ENCODE measurements at places on chromosomes 2 and 18.

GRCh38 chr2:63484481-63484880 is 103.8 kb downstream of the WDPCP start:
- no peak for DNase-seq

DNA sequence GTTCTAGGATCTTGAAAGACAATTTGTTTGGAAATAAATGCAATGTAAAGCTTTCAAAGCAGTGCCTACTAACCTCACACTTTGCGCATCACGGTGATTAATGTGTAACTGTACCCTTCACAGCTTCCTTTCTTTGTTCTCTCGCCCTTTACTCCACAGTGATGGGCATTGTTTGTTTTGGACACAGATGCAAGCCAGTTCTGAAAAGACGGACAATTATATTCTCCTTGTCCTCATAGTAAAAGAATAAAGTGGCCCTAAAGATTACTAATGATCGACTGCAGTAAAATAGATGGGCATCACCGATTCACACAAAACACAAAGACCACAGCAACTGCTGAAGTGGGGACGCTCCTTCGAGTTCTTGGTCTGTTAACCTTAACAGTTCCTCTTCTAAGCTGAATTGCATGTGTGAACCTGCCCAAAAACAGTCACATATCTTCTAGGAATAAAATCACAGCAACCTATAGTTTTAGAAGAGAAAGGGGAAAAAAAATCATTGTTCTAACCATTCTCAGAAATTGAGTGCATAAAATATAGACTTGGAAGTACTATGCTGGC is 7.7 kb downstream of the L3MBTL4 start:
- DNase-seq = no peak

GRCh38 chr2:175463589-175464310 is 282.2 kb upstream of the ATP5MC3 start:
- no peak for DNase-seq

- DNase-seq = no peak
These were observed 34.1 kb downstream of the CCBE1 start for GRCh38 chr18:59663096-59663495.

GRCh38 chr2:232592772-232593395 is 40.5 kb upstream of the EFHD1 start:
- DNase-seq = no peak

- DNase-seq = no peak
These were observed 1.1 kb downstream of the FSHR start for GRCh38 chr2:49153252-49153651.

GRCh38 chr2:6952101-6952500 is 34.9 kb downstream of the RNF144A start:
- no peak for DNase-seq

DNA sequence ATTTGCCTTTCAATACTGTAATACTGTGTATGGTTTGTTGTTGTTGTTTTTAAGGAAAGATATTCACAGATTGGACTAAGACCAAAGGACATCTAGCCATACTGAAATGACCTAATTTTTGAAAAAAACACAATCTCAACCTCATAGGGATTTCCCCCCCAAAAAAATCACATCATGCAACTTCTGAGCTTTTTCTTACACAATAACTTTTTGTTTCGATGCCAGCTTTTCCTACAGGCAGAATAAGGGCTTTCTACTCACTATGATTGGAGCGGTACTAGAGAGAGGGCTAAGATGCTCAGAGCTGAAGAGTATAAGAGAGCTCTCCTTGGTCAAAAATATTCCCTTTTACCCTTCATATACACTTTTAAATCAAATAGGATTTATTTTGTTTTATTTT is 32.4 kb upstream of the SLC3A1 start:
- no peak for DNase-seq

- no peak for DNase-seq
These were observed 39.4 kb upstream of the AGPS start for GRCh38 chr2:177353187-177353478.

DNA sequence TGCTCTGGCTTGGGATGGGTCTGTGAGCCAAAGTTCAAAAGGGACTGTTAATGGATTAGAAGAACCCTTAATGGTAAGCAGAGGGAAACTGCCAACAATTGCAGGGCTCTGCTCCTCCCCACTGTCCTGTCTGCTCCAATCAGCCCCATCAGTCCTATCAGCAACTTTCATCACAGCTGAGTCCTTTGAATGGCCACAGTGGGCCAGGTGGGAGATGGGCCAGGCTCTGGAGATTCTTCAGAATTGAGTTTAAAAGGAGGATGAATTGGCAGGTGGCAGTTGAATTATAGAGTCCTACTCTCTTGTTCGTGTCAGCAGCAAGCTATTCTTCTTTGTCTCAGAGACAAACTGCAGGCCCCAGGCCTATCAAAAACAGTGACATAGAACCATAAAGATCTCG is 573.9 kb downstream of the EPHA4 start:
- no peak for DNase-seq

GRCh38 chr2:64273524-64274398 is 129.5 kb upstream of the PELI1 start:
- peak; percentile 9 for DNase-seq

DNA sequence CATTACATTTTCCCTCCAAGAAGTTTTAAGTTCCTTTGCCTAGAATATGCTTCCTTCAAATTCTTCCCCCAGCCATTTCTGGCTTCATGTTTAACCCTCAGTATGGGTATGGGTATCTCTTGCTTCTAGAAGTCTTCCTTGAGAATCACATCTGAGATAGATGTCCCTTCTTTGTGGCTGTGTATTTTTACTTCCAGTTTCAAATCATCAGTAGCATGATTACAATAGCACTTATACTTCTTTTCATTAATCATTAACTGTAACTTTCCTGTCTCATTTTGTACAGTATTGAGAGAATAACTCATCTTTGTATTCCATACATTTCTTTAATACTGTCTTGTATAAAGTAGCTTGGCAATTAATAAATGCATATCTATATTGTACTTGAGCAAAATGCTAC is 17.3 kb upstream of the PDE1A start:
- no peak for DNase-seq

- no peak for DNase-seq
These were observed 24.5 kb downstream of the SLC66A2 start for GRCh38 chr18:79926715-79927606.

- DNase-seq = no peak
These were observed 56.1 kb downstream of the RHBDD1 start for GRCh38 chr2:226891780-226892590.

- no peak for DNase-seq
These were observed 3.8 kb downstream of the LIPT1 start for GRCh38 chr2:99158599-99158998.

GRCh38 chr2:119366161-119366648 is 429 bp downstream of the C2orf76 start:
- peak; percentile 17 for DNase-seq

GRCh38 chr2:234275515-234275914 is 221.4 kb downstream of the ARL4C start:
- no peak for DNase-seq

DNA sequence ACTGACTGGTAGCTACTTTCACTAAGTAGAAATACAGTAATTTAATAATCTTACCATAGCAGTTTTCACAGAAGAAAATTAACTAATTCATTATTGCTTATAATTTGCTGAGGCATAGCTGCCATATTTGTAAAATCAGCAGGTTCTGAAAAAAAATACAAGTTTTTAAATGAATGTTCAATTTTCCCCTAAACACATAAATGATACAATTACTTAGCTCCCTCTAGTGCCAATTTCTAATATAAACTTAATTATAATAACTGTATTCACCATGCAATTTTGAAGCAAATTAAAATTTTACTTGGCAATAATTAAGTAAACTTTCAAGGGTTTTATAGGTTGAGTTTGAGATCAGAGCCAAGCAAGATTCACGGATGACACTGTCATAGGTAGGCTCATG is 1321.6 kb upstream of the ACVR2A start:
- no peak for DNase-seq

DNA sequence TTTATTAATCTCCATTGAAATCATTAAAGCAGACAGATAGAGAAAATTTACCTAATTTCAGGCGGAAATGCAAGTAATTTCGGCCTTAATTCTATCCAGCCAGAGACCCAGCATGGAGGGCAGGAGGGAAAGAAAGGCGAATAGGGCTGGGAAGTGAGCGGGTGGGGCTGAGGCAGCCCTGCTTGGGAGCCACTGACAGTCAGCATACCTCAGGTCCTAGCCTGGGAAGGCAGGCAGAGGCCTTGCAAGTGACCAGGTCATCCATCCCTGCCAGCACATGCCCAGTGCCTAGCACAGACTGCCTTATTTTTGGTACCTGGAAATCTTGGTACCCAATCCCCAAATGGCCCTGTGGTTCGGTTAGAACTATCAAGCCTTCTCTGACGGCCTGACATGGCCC is 1.5 kb downstream of the GDF7 start:
- DNase-seq = no peak

GRCh38 chr2:121189661-121190381 is 95.2 kb downstream of the TFCP2L1 start:
- no peak for DNase-seq

GRCh38 chr18:61350578-61350977 is 17.3 kb downstream of the CDH20 start:
- no peak for DNase-seq

DNA sequence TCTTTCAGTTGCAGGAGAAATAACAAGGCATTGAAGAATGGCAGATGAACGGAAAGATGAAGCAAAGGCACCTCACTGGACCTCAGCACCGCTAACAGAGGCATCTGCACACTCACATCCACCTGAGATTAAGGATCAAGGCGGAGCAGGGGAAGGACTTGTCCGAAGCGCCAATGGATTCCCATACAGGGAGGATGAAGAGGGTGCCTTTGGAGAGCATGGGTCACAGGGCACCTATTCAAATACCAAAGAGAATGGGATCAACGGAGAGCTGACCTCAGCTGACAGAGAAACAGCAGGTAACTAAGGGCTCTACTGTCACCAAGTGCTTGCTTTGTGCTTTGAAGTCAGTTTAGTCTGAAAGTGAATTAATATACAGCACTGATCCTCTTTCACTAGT is 118.5 kb upstream of the UNC80 start:
- no peak for DNase-seq

GRCh38 chr2:54564439-54564838 is 108.3 kb downstream of the SPTBN1 start:
- DNase-seq = no peak

GRCh38 chr2:30266051-30266621 is 34.8 kb downstream of the LBH start:
- peak; percentile 76 for DNase-seq

DNA sequence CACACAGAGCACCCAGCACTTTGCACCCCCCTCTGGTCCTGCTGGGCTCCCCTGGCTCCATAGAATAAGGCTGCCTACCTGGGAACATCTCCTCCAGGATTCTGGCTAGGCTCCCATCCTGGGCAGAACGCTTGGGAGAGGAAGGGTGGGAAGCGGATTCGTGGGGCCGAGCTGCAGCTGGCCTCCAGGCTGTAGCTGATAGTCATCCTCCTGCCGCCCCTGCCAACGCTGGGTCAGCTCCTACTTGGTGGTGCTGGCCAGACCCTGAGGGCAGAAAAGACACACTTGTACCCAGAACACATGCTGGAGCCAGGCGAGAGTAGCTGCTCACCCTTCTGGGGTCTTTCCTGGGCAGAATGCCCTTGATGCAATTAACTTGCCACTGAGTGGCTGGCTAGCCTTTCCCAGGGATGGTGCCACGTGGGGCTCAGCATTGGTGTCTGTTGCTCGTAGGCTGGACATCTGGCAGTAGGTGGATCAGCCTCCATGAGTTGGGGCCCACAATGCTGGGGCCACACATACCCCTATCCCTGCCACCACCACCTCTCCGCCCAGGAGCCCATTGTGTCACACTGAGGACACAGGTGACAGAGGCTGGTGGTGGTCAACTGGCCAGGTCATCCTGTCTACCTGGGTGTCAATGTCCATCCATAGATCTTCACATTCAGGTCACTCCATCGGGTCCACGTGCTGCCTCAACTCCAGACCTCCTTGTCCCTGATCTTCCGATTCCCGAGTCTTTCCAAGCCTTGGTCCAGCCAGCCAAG is 112.8 kb downstream of the NDUFA10 start:
- DNase-seq = no peak

- DNase-seq = no peak
These were observed 610.9 kb downstream of the LRP1B start for GRCh38 chr2:141519906-141520305.

DNA sequence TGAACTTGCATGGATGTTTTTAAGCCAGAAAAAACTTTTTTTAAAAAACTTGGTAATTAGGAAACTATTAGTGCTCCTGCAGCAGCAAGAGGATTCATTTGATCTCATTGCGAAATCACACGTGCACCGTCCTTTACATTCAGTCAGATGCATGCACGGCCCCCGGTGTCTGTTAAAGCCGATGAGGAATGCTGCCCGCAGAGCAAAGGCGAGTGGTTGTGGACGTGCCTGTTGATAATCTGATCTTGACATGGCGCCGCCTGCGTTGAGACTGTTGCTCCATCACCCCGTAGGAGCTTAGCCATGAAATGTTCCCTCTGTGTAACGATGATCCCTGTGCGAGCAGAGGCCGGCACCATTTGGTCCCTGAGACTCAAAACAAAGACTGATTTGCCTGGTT is 300.0 kb downstream of the GBX2 start:
- no peak for DNase-seq

GRCh38 chr2:191341436-191341835 is 96.2 kb downstream of the MYO1B start:
- no peak for DNase-seq

DNA sequence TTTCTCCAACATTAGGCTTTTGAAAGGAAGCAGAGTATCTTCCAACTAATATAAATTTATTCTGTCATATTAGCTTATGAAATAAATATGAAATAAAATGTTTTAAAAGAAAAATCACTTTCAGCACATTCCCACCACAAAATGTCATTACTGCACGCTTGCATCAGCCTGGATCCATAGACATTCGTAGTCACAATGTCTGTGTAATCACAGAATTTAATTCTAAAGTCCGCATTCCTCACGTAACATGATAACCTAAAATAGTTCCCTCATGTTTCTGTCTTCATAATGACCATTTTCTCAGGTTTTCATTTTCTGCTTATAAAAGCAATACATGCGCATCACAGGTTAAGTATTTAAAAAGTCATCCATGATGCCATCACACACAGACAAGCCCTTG is 47.1 kb downstream of the HDAC4 start:
- DNase-seq = no peak

- DNase-seq = peak; percentile 34
These were observed 45.5 kb upstream of the LDAH start for GRCh38 chr2:20868377-20868776.

GRCh38 chr18:59056706-59057492 is 82.8 kb upstream of the SEC11C start:
- peak; percentile 44 for DNase-seq

DNA sequence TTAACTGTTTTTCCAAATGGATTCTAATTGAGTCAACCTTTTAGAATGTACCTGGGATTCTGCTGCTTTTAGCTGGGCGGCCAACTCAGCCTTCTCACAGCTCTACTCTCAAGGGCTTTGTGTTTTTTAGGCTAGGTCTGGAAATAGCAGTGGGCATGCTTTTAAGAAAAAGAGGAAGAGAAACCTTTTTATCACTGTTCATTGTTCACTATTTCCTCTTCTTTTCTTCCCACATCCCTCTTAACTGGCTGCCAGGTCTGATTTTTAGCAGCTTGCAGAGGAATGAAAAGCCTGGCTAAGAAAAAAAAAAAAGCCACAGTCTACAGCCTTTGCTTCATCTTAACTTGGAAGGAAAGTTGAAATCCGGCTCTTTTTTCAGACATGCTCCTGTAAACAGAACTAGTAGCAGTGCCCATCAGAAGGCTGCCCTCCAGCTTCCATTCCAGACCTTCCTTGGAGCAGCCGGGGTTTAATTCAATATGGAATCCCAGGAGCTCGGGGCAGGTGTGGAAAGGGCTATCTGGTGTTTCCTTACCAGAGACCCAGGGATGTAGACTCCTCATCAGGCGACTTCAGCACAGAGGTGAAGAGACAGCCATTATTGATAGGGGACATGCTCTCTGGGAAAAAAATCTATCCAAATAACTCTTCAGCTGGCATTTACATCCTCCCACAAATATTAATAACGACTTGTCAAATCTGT is 230.7 kb downstream of the MYO3B start:
- DNase-seq = no peak

Measured in CD4-positive, alpha-beta T cell treated with Interleukin-12 subunit alpha and Interleukin-12 subunit beta, for 1 hour (primary cell).